Vagina (tissue), 2 donors: ENCODE measurements at places on chromosomes 1 and 21. TPM values are rescaled to one million over a fixed set of nuclear protein-coding genes. Genes with fewer than 3 reads are reported as not detected.

KRTAP7-1 gene
- not detected for total RNA-seq

C8B gene
- not detected for total RNA-seq

S100A3 gene
- total RNA-seq: 9.6 TPM

DNA sequence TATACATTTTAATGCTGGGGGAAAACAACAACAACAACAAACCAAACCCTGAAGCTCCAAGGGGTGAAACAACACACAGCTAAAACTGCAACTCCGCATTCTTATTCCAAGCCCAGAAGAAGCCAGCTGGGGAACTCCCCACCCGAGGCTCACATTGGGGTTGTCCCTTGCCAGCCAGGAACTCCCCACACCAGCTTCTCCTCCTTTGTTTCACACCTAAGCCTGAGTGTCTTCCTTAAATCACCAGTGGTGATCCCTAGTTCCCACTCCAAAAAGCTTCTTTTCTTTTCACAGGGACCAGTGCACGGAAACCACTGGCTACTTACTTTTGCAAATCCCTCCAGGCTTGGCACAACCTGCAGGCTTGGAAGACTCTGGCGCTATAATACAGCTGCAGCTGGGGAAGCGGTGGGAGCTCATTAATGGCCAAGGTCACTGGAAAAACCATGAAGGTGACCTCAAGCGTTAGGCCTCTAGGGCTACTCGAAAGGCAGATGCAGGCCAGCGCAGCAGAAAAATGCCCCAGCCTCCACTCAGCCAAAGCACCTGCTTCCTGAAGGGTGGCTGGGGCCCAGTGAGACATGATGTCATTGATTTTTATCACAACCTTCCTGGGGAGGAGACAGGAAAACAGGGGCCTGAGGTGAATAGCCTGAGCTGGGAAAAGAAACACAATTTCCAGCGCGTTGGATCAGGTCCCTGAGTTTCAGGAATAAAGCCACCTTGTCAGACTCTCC, 40.1 kb downstream of the TLR5 start:
- DNase-seq: no peak
- H3K4me3 ChIP-seq: peak overlapping the region; percentile 2
- no peaks in the 10 kb centered on the region for H3K27me3 ChIP-seq
- no peaks in the 10 kb centered on the region for H3K4me1 ChIP-seq
- no peak overlapping the region for H3K27ac ChIP-seq

SERPINC1 gene
- total RNA-seq: not detected

GRCh38 chr1:51422367-51423072, 92.2 kb upstream of the TTC39A start:
- H3K27me3 ChIP-seq: no peaks in the 10 kb centered on the region
- H3K4me3 ChIP-seq: no peak overlapping the region
- H3K27ac ChIP-seq: peak overlapping the region; percentile 37
- H3K36me3 ChIP-seq: peaks cover 9% of the 10 kb centered on the region
- no peak for DNase-seq

- H3K27me3 ChIP-seq: no peaks in the 10 kb centered on the region
- H3K4me3 ChIP-seq: no peak overlapping the region
- H3K36me3 ChIP-seq: no peaks in the 10 kb centered on the region
- no peak for DNase-seq
Measured at GRCh38 chr1:31733389-31734219, 29.8 kb upstream of the COL16A1 start.

GRCh38 chr1:99886179-99886578, 36.0 kb downstream of the AGL start:
- no peak overlapping the region for H3K4me3 ChIP-seq
- H3K27me3 ChIP-seq: no peaks in the 10 kb centered on the region
- DNase-seq: no peak
- H3K4me1 ChIP-seq: no peaks in the 10 kb centered on the region
- H3K36me3 ChIP-seq: no peaks in the 10 kb centered on the region

- H3K4me1 ChIP-seq: peaks cover 10% of the 10 kb centered on the region
- no peak overlapping the region for H3K27ac ChIP-seq
- H3K27me3 ChIP-seq: no peaks in the 10 kb centered on the region
Measured at GRCh38 chr1:246773213-246773641, 49.0 kb downstream of the SCCPDH start.

DNA sequence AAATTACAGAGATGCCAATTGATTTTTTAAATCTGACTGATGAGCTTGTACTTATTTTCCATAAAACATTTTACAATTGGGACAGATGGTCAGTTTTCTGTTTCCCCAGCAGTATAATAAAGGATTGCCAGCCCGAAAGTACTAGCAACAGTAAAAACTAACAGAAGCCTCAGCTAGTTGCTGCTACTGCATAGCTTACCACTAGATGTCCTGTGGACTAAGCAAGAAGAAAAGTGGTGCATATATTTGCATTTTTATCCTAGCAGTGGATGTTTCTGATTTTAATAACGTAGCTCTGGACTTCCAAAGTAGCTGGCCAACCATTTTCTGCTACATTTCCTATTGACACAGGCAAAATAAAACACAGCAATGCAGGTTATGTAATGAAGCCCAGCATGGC, 241.5 kb downstream of the BARHL2 start:
- no peak overlapping the region for H3K27ac ChIP-seq
- no peaks in the 10 kb centered on the region for H3K4me1 ChIP-seq
- no peaks in the 10 kb centered on the region for H3K27me3 ChIP-seq
- no peak for DNase-seq

DNA sequence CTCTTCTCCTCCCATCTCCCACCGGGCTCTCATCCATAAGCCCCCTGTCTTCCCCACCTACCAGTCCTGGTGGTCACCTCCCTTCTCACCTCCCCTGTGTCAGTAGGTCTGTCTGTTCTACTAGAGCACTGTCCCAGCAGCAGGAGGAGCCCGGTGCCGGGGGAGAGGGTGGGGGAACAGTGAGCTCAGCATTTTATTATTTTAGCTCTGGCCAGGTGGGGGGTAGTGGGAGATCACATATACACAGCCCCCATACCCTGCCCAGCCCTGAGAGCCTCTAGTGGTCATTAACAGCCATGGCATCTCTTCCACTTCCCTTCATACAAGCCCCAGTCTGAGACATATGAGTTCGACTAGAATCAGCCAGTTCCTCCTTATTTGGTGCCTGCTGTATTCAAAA, at the start of gene TMOD4:
TMOD4 (minus strand) TSS at position 119 of the 400 bp plus-strand sequence. CDS start 1,106 bp downstream, outside the sequence.
- no peaks in the 10 kb centered on the region for H3K4me1 ChIP-seq
- peaks cover 61% of the 10 kb centered on the region for H3K36me3 ChIP-seq
- no peak for DNase-seq
- H3K27me3 ChIP-seq: no peaks in the 10 kb centered on the region

- H3K27ac ChIP-seq: no peak overlapping the region
- H3K4me3 ChIP-seq: no peak overlapping the region
- no peaks in the 10 kb centered on the region for H3K36me3 ChIP-seq
- DNase-seq: no peak
Measured at GRCh38 chr1:91765880-91766443, 120.0 kb downstream of the TGFBR3 start.

DNA sequence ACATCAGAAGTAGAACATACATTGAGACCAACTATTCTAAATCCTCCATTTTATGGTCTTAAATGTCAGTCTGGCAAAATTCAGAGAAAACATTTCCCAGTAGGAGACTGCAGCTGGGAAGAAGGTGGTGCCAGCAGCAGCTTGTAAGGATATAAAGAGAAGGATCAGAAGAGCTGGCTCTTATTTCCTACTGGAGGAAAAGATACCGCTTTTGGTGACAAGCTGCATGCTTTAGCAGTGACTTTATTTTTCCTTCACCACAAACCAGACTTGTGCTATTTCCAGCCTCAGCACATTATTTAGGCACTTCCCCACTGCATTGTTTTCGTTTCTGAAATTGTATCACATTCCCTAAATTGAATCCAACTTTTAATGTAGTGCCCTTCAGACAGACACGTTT, 28.4 kb downstream of the RNF11 start:
- no peaks in the 10 kb centered on the region for H3K27me3 ChIP-seq
- no peaks in the 10 kb centered on the region for H3K36me3 ChIP-seq
- H3K4me1 ChIP-seq: peaks cover 91% of the 10 kb centered on the region
- H3K4me3 ChIP-seq: no peak overlapping the region
- no peak for DNase-seq

SUSD4 gene
- 26.3 TPM for total RNA-seq

BLACAT1 gene
- total RNA-seq: 0.98 TPM

- peak overlapping the region; percentile 24 for H3K27ac ChIP-seq
- H3K4me3 ChIP-seq: no peak overlapping the region
- H3K27me3 ChIP-seq: no peaks in the 10 kb centered on the region
- DNase-seq: no peak
- H3K36me3 ChIP-seq: no peaks in the 10 kb centered on the region
- H3K4me1 ChIP-seq: peaks cover 10% of the 10 kb centered on the region
Measured at GRCh38 chr1:8590721-8591351, 226.6 kb downstream of the RERE start.

FMO1 gene
- total RNA-seq: 6.4 TPM

DNA sequence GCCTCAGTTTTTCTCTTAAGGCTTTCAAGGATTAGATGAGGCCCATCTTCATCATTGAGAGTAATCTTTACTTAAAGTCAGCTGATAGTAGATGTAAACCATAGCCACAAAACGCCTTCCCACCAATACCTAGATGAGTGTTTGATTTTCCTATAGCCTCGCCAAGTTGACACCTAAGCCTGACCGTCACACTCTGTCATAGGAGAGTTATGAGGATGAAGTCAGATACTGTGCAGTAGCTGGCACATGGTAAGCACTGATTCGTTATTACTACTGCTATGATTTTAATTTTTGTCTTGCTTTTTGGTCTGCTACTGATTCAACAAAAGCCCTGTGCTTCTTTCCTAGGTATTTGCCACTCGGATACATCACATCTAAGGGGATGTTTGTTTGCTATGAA, 395.5 kb downstream of the RPS6KC1 start:
- DNase-seq: no peak
- no peak overlapping the region for H3K27ac ChIP-seq
- H3K27me3 ChIP-seq: no peaks in the 10 kb centered on the region
- H3K36me3 ChIP-seq: no peaks in the 10 kb centered on the region
- H3K4me1 ChIP-seq: no peaks in the 10 kb centered on the region

- H3K27me3 ChIP-seq: no peaks in the 10 kb centered on the region
- no peak overlapping the region for H3K4me3 ChIP-seq
- no peak for DNase-seq
- H3K27ac ChIP-seq: no peak overlapping the region
- no peaks in the 10 kb centered on the region for H3K4me1 ChIP-seq
- H3K36me3 ChIP-seq: no peaks in the 10 kb centered on the region
Measured at GRCh38 chr1:104266612-104267011, 516.9 kb downstream of the AMY1C start.

DNA sequence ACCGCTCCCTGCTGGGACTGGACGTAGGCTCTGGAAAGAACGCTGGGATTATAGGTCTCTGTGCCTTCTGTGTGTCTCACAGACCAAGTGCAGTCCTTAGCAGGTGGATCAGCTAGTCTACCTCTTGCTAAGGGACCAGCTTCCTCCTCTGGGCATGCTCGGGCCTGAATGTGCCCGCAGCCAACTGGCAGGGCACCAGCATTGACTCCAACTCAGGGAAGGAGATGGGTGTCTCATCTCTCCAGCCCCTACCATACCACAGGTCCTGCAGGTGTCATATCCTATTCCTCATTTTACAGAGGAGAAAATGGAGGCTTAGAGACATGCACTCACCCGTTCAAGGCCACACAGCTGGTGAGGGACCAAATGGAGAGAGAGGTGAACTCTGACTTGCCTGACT, 340.2 kb downstream of the PTPRU start:
- no peaks in the 10 kb centered on the region for H3K27me3 ChIP-seq
- no peaks in the 10 kb centered on the region for H3K4me1 ChIP-seq
- no peaks in the 10 kb centered on the region for H3K36me3 ChIP-seq
- no peak overlapping the region for H3K4me3 ChIP-seq
- no peak overlapping the region for H3K27ac ChIP-seq
- no peak for DNase-seq

IFNLR1 gene
- total RNA-seq: 1.7 TPM
